ELR (cell line): ENCODE measurements at places on chromosomes 6 and 20.
A peak's percentile ranks its signal among the peaks of the same experiment; 100 is the strongest.

GRCh38 chr20:31559704-31560093 is 45.4 kb upstream of the ID1 start:
- peak; percentile 34 for DNase-seq

DNA sequence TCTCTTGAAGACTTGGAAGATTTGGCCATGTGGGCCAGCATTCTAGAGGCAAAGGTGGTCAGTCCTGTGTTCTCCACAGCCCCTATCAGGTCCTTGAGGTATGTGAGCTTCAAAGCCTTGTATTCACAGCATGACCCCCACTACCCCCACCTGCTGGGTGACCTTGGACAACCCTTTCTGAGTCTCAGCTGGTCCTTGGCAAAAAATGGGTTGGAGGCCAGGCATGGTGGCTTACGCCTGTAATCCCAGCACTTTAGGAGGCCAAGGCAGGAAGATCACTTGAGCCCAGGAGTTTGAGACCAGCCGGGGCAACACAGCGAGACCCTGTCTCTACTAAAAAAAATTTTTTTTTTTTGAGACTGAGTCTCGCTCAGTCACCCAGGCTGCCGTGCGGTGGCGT is 42.6 kb downstream of the UBE2V1 start:
- DNase-seq, result peak; percentile 42

GRCh38 chr6:131172222-131172621 is 37.0 kb downstream of the AKAP7 start:
- DNase-seq, result peak; percentile 41

DNA sequence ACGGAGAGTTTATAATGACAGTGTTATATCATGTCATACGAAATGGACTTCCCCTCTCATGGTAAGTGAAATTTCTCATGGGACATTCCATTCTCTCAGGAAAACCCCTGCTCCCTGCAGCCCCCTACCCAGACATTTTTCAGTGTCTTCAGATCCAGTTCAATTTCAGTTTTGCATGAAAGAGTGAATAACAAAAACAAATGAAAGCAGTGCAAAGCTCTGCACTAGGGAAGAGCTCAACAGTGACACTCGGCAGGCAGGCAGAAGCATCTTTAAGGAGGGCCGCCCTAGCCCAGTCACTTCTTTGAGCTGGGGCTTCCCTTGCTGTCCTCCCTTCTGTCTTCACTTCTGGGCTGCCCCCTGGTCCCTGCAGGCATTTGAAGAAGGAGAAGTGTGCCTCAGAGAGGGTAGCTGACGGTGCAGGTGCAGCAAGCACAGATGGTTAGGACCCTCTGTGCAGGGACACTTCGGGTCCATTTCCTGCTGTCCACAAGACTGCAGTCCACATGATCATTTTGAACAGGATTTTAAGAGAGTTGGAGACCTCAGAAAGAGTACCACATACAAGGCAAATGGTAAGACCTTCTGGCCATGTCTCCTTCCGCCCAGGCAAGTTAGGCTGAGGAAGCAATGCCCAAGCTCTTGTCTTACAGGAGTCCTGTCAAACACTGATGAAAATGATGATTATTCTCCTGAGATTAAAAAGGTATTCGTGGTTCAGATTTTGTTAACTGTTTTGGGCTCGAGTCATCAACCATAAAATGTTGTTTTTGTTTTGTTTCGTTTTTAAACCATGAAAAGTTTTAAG is 5.4 kb upstream of the DUSP22 start:
- no peak for DNase-seq

DNA sequence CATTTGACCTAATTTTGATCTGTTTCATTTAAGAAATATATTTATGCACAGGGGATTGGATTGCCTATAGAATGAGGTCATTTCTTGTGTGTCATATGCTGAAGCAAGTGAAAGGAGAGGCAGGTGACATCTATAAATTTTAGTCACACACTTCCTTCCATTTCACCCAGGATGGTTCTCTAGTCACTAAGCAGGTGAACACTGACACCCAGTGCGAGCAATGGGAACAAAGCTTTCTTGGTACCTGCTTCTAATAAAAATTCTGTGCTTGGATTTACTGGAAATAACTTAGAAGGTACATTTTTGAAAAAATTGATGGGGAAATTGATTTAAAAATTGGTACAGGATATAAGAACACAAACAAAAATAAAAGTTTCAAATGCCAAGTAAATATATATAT is 66.9 kb upstream of the MC3R start:
- DNase-seq, result no peak

DNA sequence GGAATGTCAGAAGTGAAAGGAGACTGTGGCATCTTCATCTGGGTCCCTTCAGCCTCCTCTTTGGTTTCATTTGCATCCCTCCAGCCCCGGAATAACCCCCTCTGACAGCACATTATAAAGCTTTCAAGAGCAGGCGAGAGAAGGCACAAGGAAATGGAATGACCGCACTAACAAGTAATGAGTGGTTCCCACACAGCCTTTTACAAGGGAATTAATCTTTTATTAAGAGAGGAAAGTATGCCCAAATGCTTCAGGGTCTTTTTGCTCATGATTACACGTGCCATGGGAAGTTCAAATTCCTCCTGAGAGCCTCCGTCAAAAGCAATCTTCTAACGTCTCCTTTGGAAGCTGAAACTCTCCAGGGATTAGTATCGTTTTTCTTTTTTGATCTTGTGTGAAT is 347.0 kb downstream of the BTBD3 start:
- no peak for DNase-seq

GRCh38 chr6:148577687-148578488 is 168.9 kb upstream of the UST start:
- DNase-seq, result peak; percentile 83

GRCh38 chr6:135647521-135647920 is 150.0 kb upstream of the AHI1 start:
- no peak for DNase-seq

GRCh38 chr6:39961178-39961577 is 26.9 kb upstream of the MOCS1 start:
- peak; percentile 60 for DNase-seq

DNA sequence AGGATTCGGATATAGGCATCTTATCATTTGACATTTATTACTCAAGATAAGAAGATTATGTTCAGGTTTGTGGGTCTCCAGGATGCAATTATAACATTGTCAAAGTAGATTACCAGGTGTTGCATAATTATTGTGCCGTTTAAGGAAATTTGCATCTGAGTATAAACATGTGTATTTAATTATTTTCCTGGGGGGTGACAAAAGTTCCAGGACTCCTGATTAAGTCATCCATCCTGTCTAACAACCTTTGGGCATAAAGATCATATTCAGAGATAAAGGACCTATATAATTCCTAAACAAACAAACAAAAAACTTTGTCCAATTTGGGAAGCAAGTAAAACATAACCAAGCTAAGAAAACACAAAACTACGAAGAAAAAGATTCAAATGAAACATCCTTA is 3.3 kb upstream of the PPP1R14C start:
- no peak for DNase-seq

- peak; percentile 63 for DNase-seq
Measured at GRCh38 chr6:12097791-12098190, 85.7 kb downstream of the HIVEP1 start.

DNA sequence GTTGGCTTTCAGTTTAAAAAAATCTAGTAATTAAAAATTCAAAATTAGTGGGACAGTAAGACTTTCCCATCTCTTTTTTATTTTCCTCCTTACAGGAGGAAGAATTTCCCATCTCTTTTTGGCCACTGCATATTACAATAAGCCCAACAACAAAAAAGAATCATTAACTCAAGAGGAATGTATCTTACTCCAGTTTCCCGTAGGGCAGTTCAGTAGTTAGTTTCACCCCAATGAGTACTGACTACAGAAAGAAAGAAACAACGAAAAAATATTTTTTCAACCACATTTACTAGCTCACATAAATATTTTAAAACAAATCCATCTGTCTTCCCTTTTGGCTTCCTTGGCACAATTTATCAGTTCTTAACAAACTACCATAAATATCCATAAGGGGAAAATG is 14.9 kb upstream of the BLOC1S5 start:
- DNase-seq, result no peak
